NCI-H446 (cell line): ENCODE measurements at places on chromosomes 13 and 19.
A peak's percentile ranks its signal among the peaks of the same experiment; 100 is the strongest.

- DNase-seq, result no peak
These were observed 38.3 kb downstream of the TMED1 start for GRCh38 chr19:10797541-10798256.

- DNase-seq, result no peak
These were observed 114.3 kb downstream of the SIPA1L3 start for GRCh38 chr19:38021352-38021751.

GRCh38 chr13:109740121-109740520 is 46.3 kb downstream of the IRS2 start:
- DNase-seq, result no peak

DNA sequence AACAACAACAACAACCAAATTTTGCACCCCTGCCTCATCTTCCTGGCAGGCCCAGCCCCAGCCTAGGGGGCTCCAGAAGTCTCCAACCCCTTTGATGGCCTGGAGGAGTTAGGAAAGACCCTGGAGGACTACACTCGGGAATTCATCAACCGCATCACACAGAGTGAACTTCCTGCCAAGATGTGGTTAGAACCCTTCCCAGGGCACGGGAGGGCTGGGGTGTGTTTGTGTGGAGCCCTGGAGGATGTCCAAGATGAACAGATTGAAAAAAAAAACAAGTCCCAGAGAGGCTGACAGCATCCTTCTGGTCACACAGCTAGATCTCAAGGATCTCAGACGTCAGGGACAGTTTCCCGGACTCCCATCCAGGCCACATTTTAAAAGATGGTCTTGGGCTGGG is 13.3 kb downstream of the APOC1 start:
- peak; percentile 39 for DNase-seq

GRCh38 chr19:4693078-4693350 is 22.9 kb upstream of the MYDGF start:
- DNase-seq, result no peak

- DNase-seq, result no peak
These were observed 523.7 kb upstream of the HTR2A start for GRCh38 chr13:47420568-47420967.

- no peak for DNase-seq
These were observed 1587.1 kb downstream of the PCDH9 start for GRCh38 chr13:65642996-65643395.

DNA sequence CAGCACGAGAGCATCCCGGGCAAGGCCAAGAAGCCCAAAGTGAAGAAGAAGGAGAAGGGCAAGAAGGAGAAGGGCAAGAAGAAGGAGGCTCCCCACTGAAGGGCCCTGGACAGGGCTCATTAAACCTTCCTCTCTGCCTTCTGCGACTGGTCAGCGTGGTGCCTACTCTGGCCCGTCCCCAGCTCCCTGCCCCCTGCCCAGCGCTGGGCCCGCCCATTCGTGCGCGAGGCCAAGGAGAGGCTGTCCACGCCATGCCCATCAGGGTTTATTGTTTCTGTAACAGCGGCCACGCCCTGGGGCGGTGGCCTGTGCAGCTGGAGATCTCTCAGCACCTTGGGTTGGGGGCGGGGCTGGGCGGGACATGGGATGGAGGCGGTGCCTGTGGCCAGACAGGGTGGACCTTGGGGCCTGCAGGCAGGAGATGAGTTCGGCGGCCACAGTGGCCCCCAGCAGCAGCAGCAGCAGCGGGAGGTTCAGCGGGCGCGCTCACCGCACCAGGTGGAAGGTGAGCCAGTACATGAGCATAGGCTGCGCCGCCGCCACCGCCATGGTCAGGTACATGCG is 897 bp downstream of the C19orf33 start:
- no peak for DNase-seq

- DNase-seq, result no peak
These were observed at the start of gene DLL3 for GRCh38 chr19:39498798-39499642. Gene DLL3, plus strand, starts transcription at chr19:39498947. Its CDS starts 28 bp downstream, at chr19:39498975.

- peak; percentile 36 for DNase-seq
These were observed 868 bp upstream of the EGLN2 start for GRCh38 chr19:40797963-40798682.

- DNase-seq, result peak; percentile 55
These were observed at the start of gene ZFP82 for GRCh38 chr19:36418287-36419001. Gene ZFP82, minus strand, starts transcription at chr19:36418644. Its CDS starts 8,855 bp downstream, at chr19:36409789.

DNA sequence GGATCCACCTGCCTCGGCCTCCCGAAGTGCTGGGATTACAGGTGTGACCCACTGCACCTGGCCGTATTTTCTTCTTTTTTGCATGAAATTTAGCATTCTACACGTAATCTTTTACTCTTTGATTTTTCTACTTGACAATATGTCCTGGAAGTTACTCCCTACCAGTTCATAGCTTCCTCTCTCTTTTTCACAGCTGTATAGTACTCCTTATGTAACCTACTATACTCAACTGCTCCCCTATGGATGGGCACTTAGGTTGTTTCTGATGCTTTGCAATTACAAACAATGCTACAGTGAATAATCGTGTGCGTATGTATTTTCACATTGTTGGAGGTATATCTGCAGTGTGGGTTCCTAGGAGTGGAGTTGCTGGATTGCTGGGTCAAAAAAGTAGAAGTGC is 90.5 kb upstream of the FARP1 start:
- no peak for DNase-seq

GRCh38 chr13:39602277-39602613 is 748 bp downstream of the LHFPL6 start:
- DNase-seq, result no peak

DNA sequence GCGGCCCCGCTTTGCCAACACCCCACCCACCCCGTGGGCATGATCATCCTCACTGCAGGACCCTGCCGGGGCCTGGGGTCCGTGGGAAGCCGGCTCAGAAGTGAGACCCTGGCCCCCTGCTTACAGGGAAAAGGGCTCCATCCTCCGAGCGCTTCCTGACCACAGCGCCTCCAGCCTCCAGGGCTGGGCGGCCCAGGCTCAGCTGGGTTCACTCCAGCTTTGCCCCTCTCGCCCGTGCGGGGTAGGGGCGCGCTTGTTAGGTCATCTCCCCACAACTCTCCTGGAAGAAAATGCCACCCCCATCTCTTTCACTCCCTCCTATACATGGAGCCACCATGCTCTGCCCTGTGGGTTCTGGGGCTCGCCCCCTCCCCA is 6.6 kb upstream of the C1QTNF9B start:
- DNase-seq, result no peak

GRCh38 chr13:56166864-56167263 is 973.9 kb upstream of the PRR20A start:
- no peak for DNase-seq

- no peak for DNase-seq
These were observed 61.7 kb downstream of the TUBGCP3 start for GRCh38 chr13:112526146-112526853.

- no peak for DNase-seq
These were observed 6.5 kb upstream of the HNRNPM start for GRCh38 chr19:8438236-8438635.

- no peak for DNase-seq
These were observed 567 bp downstream of the ALKBH6 start for GRCh38 chr19:36013280-36014011.

DNA sequence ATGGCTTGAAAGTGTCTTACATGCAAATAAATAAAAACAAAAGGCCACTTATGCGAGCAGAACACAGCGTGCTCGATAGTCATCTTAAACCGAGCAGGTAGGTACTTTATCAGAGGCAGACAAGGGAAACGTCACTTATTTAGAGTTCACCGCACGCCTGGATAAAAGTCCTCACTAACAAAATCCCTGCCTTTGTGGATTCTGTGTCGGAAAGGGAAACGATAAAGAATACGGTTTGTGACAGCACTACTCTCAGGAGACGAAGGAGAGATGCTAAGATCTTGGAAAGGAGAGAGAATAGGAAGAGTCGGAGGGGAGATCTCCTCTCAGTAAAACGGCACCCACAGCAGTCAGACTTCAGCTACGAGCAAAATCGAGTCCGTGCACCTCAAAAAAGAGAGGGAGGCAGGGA is 581 bp downstream of the RCBTB1 start:
- DNase-seq, result no peak

DNA sequence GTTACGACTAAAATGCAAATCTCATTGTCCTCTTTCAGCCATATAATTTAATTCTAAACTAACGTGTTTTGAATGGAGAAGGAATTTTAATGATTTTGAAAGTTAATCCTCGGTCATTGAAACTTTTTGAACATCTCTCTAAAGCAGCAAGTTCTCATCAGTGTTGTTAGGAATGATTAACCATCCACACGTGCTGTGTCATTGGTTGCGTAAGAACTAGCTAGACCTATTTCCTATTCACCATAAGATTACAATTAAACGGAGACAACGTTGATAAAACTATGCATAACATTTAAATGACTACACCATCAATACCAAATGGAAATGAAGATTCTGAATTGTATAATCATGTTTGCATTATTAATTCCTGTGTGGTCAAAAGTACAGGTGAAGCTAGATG is 155.6 kb upstream of the IRS2 start:
- no peak for DNase-seq

DNA sequence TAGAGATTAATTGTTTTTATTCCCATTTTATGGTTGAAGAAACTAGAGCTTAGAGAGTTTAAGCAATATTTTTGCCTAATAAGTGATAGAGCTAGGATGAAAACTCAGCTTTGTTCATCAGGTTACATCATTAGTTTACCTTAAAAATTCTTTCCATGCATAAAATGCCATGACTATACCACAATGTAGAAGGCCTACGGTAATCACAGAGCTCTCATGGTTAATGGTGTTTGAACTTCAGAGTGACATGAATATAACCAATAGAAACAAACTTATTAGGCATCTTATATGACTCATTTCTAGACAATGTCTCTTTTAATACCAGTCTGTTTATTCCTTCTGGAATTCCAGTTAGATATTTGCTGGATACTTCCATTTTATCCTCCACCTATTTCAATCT is 78.5 kb downstream of the FGF9 start:
- no peak for DNase-seq

GRCh38 chr13:51728972-51729371 is 75.0 kb downstream of the DHRS12 start:
- DNase-seq, result no peak

DNA sequence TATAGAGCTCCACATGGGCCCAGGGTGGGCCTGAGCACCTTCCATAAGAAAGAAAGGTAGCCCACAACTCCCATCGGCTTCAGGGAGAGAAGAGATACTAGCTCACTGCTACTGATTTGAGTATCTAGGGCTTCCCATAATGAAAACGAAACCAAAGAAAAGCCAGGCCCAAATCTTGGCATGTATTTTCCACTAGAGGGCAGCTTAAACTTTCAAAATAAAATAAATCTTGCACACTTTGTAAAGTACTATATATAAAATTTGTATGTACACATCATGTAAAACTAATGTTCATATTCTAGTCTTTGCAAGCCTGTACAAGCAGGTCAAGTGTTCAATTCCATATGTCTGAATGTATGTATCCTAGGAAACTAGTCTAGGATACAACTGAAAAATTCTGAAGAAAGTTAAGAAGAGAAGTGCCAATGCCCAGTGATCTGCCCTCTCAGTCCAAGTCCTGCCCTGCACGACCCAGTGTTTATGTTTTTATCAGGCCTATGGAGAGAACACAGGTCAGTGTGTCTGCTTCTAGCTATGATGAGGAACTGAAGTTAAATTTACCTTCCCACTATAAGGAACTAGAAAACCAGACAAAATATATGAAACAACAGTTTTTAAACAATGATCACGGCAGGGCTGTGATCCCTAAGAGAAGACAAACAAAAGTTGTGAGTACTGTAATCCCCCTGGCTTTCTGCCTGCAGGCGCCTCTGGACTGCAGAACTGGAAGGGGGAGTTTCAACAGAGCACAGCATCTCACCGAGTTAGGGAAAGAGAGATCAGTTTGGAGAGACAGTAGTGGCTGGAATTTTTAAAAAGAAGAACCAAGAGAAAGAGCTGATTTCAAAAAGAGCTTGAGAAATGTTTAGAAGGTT is 475.7 kb downstream of the UQCRFS1 start:
- DNase-seq, result no peak

DNA sequence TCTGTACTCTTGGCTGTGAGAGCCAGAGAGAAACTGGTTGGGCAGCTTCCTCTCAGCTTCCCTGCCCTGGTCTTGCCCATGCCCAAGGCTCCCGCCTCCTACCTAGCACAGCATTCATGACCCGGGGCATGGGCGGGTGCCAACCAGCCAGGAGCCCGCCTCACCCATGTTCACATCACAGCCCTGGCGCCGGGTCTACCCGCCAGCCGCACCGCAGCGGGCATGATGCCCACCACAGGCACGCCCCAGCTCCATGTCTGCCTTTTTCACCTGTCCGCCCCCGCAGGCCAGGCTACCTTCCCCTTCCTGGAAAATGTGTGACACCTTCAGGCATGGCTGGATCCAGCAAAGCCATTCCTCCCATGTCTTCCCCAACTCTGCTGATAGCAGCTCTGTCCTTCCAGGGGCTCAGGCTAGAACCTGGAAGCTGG is 42.1 kb downstream of the PTPRS start:
- DNase-seq, result no peak

DNA sequence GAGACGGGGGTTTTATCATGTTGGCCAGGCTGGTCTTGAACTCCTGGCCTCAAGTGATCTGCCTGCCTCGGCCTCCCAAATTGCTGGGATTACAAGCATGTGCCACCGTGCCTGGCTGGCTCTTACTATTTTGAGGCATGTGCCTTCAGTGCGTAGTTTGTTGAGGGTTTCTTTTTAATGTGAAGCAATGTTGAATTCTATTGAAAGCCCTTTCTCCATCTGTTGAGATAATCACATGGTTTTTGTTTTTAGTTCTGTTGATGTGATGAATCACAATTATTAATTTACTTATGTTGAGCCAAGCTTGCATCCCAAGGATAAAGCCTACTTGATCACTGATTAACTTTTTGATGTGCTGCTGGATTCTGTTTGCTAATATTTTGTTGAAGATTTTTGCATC is 290.9 kb downstream of the KCNRG start:
- DNase-seq, result no peak

- DNase-seq, result no peak
These were observed 9.7 kb downstream of the IGSF23 start for GRCh38 chr19:44623080-44623479.

DNA sequence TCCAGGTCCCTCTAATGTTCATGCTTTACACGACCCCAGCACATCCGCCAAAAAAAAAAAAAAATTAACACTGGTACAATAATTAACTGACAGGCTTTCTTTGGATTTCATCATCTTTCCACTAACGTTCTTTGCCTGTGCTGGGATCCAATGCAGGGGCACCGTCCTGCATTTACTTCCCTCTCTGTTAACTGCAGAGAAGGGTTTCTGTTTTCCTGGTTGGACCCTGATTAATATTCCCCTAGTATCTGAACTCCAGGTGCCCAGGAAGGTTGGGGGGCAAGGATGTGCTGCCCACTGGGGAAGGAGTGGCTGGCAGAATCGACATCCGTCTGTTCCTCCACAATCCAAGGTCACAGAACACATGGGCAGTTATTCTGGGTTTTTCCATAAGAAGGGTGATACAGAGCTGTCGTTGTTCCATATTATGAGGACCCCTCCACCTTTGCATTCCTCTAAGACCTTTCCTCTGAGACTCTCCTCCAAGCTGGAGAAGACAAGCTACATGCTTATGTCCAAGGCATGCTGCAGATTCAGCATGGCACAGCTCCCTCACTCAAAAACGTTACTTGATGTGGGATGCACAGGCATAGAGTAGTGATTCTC is 4.5 kb upstream of the LAIR1 start:
- no peak for DNase-seq

GRCh38 chr13:49540552-49540951 is 44.8 kb downstream of the PHF11 start:
- no peak for DNase-seq

- DNase-seq, result no peak
These were observed 4.1 kb upstream of the TLE6 start for GRCh38 chr19:2973229-2973628.

- no peak for DNase-seq
These were observed 152.1 kb downstream of the DACH1 start for GRCh38 chr13:71714802-71715375.
